ENCODE measurements at places on chromosomes 6 and 20.
A peak's percentile ranks its signal among the peaks of the same experiment; 100 is the strongest.

GRCh38 chr6:16004934-16005679 is 123.8 kb upstream of the MYLIP start:
- no peak for DNase-seq

DNA sequence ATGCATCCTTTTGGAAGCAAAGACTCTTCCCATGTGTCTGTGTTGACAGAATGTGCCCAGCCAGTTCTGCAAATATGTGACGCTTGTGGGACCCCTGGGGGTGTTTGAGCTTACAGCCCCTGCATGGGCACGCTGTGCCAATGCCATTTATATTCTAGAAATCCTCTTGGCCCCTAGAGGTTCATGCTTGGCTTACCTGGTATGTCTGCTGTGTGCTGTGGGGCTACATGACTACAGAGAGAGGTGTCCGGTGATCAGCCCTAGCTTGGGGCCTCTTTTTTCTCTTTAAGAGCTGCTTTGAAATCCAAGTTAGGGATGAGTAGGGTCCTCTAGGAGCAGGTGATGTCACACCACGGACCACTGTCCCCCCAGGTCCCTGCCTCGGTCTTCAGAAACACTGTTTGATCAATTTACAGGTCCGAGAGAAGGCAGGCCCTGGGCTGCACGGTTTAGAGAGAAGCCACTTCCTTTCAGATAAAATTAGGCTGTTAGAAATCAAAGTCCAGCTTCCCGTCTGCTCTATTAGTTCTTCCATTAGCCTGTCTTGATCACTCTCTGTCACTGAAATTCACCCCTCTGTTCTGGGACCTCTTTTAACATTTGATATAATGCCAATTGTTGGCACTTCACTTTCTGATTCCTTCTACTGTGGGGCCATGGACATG is 26.5 kb downstream of the BCAS4 start:
- no peak for DNase-seq

- DNase-seq: peak; percentile 66
These were observed 593 bp downstream of the MMP24 start for GRCh38 chr20:35226884-35227681.

- no peak for DNase-seq
These were observed 84.1 kb downstream of the RNF182 start for GRCh38 chr6:14008809-14009208.

GRCh38 chr6:152642578-152643375 is 5.6 kb upstream of the SYNE1 start:
- DNase-seq: peak; percentile 48

GRCh38 chr6:54084231-54084630 is 27.0 kb upstream of the MLIP start:
- no peak for DNase-seq

DNA sequence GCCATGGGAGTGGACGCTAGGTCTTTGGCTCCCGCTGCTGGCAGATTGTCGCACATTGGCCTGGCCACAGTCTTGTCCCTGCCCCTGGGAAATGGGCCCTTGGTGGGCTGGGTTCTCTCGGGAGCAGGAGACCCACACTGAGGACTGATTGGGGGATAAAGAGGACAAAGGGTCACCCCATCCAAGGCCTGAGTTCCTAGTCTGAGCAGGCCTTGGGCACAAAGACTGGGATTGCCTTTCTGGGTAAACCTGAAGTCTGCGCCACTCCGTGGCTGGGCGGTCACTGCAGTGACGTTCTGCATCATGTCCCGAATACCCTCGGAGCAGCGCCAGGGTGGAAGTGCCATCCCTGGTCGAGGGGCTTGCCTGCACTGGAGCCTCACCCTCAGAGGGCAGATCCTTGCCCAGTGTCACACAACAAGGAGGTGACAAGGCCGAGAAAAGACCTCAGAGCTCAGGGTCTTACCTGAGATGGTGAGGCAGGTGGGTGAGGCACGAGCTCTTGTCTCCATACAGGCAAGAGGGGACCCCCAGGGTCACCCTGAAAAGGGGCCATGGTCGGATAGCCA is 36.1 kb upstream of the ZBP1 start:
- no peak for DNase-seq

DNA sequence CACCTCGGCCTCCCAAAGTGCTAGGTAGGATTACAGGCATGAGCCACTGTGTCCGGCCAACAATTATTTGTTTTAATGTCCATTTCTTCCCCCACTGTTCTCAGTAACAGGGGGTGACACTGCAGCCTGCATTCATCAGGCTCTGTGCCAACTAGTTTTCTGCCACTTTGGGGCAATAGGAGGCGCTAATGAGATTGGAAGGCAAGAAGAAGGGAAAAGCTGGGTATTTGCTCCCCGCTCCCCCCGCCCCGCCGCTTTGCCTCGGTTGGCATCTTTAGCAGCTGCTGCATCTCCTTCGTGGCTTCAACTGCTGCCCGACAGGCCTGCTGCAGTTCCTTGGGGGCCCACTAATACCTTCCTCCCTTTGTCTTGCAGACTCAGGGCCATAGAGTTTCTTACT is 35.0 kb upstream of the MDGA1 start:
- DNase-seq: no peak

GRCh38 chr6:76330031-76330430 is 257.6 kb upstream of the IMPG1 start:
- no peak for DNase-seq

DNA sequence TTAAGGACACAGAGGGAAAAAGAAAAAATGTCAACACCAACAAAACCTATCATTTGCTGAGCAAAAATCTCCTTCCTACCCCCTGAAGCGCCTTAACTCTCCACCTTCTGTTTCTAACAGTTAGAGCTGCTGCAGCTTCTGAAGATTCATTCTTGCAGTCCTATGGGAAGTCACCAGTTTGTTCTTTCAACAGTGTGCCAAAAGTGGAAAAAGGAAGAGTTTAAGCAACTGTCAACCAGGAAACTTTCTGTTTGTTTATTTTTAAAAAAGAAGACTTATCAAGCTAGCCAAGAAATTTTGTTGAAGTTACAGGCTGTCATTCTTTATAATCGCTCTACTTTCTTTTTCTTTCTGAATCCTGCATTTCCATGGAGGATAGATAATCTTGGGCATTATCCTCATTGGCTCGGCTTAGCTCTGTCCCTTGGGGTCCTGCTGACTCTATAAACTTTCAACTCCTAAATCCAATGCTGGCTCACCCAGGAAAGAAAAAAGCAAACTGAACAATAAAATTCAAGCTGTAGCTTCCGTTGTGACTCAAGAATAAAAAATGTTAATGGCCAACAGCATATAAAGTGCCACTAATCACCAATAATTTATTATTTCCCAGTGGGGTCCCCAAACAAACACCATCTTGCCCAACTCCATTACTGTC is 172.8 kb upstream of the CITED2 start:
- DNase-seq: no peak

DNA sequence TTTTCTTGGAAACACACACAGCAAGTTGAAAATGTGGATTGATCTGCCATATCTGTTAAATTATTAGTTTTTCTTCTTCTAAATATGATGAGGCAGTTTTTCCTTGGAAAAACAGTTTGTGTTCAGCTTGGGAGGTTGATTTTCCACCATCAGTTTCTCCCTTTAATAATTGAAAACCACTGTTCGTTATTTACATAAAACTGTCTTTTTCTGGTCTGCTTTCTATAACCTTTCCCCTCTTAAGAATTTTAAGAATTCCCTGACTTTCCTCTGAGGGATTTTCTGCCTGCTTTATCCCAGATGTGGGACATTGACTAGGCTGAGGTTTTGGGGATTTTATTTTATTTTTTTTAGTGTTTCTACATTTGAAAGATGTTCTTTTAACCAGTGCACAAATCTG is 27.2 kb downstream of the DSE start:
- peak; percentile 31 for DNase-seq

DNA sequence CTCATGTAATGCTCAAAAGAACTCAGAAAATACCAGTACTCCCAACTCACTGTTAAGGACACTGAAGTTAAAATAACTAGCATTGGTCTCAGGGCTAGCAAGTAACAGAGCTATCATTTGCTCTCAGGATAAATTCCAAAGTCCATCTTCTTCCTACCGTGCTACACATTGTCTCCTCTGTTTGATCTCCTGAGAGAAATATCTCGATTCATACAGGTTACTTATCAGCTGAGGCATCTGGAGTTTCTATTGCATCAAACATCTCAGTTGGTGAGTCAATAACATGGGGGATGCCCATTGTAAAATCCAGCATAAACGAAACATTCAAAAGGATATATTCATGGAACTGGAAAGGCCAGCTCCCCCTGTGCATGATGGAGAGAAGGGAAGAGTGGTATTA is 147.4 kb downstream of the BACH2 start:
- DNase-seq: no peak

DNA sequence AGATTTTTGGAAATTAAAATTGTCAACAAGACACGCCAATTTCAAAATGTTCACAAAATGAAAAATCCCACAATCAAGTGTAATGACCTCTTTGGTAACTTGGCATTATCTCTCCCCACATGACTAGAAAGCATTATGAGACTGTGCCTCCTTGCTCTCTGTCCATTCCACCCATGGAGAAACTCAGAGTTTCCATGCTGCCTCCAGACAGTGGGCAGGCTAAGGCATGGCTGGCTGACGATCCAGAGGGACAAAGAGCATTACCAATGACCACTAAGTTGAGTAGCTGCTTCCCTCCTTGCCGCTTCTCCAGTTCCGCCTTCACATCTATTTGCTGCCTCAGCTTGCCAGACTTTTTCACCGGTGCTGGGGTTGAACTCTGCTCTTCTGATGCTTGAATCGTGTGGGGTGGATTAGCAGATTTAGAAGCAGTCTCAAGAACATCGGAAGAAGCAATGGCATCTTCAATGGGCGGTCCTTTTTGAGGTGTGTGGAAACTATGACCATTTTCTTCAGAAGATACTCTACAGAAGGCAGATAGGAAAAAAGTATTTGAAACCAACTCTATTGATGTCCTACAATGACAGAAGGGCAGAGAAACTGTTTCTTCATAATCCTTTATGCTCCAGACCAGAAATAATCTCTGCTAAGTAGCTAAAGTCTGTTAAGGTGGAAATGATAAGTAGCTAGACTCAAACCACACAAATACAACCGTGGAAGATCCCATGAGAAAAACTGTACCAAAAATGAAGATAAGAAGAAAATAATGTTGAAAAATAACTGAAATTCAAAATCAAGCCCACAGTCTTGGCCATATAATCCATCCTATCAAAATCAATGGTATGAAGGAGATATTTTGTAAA is 47.5 kb upstream of the ALDH8A1 start:
- no peak for DNase-seq

DNA sequence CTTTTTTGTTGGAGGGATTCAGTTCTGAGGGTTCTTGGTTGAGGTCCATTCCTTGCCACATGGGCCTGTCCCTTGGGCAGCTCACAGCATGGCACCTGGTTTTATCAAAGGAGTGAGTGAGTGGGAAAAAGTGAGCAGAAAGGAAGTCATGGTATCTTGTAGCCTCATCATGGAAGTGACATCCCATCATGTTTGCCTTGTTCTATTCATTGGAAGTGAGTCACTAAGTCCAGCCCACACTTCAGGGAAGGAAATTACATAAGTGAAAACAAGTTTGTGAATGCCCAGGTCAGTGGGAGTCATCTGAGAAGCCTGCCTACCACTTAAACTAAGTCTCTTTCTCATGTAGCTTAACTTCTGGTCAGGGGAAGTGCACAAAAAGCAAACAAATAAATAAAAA is 32.8 kb upstream of the ZNFX1 start:
- DNase-seq: no peak

DNA sequence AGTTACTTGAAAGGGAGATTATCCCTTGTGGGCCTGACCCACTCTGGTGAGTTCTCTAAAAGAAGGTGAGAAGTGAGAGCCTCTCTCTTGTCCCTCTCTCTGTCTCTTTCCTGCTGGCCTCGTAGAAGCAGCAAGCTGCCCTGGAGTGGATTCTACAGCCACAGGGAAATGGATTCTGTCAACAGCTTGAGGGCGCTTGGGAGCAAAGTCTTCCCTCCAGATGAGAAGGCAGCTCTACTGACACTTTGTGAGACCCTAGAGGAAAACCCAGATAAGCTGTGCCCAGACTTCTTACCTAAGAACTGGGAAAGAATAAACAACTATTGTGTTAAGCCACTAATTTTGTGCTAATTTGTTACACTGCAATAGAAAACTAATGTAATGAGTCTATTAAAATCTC is 39.9 kb downstream of the ANKRD60 start:
- DNase-seq: no peak

GRCh38 chr6:138032571-138032970 is 74.6 kb downstream of the PERP start:
- no peak for DNase-seq

GRCh38 chr6:2848851-2849250 is 7.2 kb upstream of the SERPINB1 start:
- no peak for DNase-seq

- DNase-seq: no peak
These were observed 12.7 kb downstream of the IL17F start for GRCh38 chr6:52231406-52232127.
